Fibroblast of skin of abdomen (primary cell): ENCODE measurements at places on chromosomes 3 and 15.
A peak's percentile ranks its signal among the peaks of the same experiment; 100 is the strongest.

GRCh38 chr15:62515696-62516395 lies 350.8 kb upstream of the C2CD4B start:
- no peak for DNase-seq

GRCh38 chr3:70811880-70812279 lies 499.4 kb upstream of the MDFIC2 start:
- DNase-seq = peak; percentile 65

GRCh38 chr3:194521510-194522260 lies 34.9 kb upstream of the ATP13A3 start:
- DNase-seq = peak; percentile 77

GRCh38 chr3:122263974-122264588 lies 61.0 kb upstream of the CSTA start:
- no peak for DNase-seq

DNA sequence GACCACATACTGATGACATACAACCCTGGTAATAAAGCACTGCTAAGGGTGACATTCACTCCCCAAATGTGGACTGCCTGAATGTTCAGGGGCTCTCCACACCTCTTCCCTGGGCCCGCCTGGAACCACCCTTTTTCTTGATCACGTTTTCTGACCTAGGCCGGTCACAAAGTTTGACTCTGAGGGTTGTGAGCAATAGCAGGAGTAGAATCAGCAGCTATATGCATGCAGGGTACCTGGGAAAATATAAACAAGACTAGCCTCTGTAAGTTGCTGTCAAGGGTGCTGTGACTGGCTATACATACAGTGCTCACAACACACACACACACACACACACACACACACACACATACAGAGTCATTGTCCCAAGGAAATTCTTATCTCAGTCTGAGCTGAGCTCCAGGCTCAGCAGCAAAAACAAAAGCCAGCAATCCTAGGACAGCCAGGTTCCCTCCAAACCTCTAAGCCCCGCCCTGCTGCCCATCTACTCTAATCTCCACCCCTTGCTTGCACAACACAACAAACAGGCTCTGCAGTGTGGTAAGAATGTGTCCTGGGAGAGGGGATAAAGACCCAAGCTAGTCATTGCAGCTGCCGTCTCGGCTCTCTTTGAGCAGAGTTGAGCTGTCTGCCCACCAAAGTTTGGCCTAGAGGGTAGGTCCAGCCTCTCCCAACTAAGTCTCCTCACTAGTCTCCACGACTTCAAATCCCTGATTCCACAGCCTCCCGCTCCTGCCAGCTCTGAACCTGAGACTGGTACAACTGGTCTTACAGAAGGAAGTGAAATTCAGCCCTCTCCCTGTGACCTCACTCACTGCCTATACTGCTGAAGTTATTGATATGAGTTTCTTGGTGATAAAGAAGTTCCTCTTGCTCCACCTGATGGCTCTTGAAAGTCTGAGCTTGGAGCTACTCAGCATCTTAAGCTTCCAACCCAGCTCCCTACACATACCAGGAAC lies 2.2 kb downstream of the BMF start:
- DNase-seq = no peak

DNA sequence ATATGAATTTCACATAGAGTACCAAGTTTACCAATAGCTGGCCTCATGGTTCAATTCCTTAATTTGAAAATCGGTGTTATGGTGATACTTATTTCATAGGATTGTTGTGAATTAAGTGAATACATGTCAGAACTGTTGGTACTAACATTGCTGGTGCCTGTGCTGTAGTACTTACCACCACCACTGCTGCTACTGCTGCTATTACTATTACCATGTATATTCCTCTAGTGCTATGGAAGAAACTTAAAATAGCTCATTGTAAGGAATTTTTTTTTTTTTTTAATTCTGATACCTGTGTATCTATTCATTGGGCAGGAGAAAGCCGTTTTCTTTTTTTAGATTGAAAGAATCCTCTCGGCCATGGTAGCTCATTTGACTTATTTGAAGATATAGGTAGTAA lies 3.6 kb downstream of the FYTTD1 start:
- no peak for DNase-seq
